ENCODE measurements at places on chromosomes 2 and 18.

GRCh38 chr2:170076189-170076588 lies 101.8 kb upstream of the MYO3B start:
- no peak for DNase-seq

- no peak for DNase-seq
These were observed 164.4 kb downstream of the TMEFF2 start for GRCh38 chr2:192030289-192030688.

DNA sequence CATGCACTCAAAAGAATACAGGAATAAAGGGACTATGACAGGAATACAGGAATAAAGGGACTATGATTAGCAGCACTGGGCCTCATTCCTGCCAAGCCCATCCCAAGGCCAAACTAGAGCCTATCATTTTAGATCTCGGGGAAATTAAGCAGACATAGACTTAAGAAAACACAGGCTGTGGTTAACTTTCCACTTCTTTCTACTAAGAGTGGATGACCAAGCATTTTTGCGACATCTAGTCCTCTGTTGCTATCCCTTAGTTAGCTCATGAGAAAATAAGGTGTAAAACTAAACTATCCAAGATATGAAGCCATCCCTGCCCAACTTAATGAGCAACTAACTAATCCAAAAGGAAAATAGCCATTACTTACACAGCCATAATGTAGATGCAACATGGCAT lies 5.9 kb downstream of the LYPD1 start:
- DNase-seq = no peak

GRCh38 chr2:110865188-110865587 lies 132.8 kb downstream of the ACOXL start:
- no peak for DNase-seq

DNA sequence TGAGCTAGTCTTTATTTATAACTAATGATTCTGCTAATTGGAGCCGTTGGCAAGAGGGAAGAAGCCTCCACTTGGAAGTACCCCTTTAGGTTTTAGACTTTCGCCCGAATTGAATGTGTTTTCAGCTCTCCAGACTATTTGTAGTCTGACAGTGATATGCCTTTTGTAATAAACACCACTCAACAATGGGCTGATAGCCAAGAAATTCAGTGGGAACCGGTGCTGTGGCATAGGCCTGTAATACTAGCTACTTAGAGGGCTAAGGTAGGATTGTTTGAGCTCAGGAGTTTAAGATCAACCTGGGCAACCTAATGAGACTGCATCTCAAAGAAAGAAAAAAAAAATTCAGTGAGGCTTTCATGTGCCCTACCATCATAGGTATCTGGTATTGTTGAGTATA lies 13.6 kb upstream of the ZSCAN30 start:
- no peak for DNase-seq

DNA sequence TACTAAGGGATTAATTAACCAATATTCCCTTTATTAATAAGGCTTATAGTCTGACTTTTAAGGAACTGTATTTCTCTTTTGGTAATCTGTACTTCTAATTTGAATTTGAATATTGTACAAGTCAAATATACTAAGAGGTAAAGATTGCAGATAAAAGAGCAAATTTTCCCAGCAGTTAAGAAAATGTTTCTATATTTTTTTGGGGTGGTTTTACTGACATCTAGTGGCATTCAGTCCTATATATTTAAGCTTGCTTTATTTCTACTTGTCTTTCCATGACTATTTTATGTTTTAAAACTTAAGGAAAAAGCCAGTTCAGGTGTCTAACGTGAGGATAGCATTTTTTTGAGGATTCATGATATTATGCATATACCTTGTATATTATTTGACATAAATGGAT lies 41.6 kb downstream of the TDRD15 start:
- no peak for DNase-seq

DNA sequence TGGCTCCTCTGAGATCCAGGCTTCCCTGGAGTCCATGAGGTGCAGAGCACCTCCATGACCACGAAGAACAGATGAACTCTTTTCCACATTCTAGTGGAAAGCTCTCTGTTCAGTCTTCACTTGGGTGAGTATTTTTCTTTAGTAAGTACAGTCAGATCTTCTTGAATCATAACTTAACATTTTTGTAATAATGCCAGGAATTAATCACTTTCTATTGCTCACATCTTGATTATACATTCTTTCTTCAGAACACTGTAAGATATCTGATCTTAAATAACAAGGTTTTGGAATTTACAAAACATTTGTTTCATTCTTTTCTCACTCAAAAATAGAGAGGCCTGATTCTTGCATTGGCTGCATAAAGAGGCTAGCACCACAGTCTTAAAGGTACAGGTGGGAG lies 45.4 kb upstream of the RND3 start:
- no peak for DNase-seq

- DNase-seq = no peak
These were observed 39.1 kb upstream of the ALPP start for GRCh38 chr2:232339121-232340081.

- DNase-seq = no peak
These were observed 216.2 kb upstream of the SLC35G4 start for GRCh38 chr18:11392980-11393885.

GRCh38 chr18:59681521-59682004 lies 15.7 kb downstream of the CCBE1 start:
- DNase-seq = no peak
